ENCODE measurements at places on chromosomes 3 and 15.

- DNase-seq, result no peak
These were observed 33.9 kb upstream of the PLXNA1 start for GRCh38 chr3:126948980-126949535.

- DNase-seq, result no peak
These were observed 117.6 kb upstream of the UBP1 start for GRCh38 chr3:33557829-33558228.

GRCh38 chr15:42498212-42499068, 3.0 kb downstream of the SNAP23 start:
- no peak for DNase-seq

DNA sequence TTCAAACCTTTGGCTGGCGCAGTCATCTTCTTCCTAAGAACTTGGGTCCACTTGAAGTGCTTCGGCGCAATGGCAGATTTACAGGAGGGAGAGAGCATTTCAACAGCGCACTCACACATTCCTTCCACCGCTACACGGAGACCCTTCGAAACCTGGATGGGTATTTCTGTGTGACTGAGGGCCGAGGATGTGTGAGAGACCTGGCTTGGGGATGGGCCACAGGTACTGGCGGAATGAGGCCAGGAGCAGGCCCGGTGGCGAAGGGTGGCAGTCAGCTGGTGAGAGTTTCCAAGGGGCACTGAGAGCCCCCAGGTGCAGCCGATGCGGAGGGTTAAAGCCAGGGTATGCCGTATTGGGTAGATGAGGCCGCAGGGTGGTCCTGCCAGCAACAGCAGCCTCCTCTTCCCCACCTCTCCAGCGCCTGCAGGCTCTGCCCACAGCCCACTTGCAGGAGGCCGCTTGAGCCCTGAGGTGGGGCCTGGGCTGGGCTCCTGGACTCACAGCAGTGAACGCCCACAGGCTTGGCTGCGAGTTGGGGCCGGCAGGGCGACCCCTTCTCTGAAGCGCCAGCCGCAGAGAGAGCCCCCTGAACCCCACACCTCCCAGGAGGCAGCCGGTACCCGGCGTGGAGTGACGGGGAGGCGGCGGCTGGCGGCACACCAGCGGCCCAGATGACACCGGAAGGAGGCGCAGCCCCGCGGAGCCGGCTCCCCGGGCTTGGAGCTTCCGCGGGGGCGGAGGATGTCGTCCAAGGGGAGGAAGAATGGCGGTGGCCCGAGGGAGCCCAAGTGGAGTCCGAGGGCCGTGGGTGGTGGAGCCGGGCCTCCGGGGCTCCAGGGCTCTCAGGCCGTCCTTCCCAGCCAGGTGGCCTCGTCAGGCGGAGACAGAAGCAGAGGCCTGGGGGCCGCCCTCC, 166.5 kb downstream of the NSMCE3 start:
- no peak for DNase-seq

DNA sequence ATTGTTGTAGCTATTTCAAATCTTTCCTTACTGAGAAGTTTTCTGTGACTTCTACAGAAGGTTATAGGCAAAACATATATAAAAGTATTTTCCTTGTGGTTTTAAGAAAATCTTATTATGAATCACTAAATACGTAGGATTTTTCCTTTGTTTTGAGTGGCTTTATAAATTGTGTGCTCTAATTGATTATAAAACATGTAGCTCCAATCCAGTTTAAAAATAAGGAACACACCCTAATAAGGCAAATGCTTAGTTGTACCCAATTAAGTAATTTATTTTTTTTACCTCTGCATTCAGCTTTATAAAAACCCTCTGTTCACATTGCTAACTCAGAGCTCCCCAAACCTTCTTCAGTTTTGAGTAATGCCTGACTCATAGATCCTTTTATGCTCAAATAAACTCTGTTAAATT, 408.0 kb downstream of the NAALADL2 start:
- DNase-seq, result no peak

DNA sequence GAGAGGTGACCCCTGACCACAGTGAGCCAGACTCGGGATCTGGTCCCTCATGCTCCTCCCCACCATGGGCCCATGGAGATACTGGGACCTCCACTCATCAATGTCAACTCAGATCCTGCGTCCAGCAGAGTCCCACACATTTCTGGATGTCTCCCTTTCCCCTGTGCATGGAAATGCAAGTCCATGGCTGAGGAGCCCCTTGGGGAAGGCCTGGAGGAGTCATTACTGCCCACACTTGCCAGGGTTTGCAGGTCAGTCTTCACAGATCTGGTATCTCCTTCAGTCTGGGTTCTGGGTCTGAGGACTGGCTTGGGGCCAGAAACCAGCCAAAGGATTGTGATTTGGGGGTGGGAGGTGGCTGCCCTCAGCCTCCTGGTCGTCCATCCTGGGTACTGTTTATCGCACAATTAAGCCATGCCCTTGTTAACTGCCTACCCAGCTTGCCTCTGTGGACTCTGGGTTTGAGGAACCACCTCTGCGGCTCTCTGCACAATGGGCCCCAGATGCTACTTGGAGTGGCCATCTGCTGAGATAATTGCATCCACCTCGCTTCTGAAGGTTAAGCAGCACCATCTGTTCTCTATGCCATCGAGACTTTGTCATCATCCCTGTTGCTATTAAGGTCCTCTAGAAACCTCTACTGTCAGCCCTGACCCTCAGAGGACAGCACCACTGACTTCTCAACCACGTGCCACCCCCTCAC, 49.9 kb upstream of the KLF13 start:
- DNase-seq, result no peak

DNA sequence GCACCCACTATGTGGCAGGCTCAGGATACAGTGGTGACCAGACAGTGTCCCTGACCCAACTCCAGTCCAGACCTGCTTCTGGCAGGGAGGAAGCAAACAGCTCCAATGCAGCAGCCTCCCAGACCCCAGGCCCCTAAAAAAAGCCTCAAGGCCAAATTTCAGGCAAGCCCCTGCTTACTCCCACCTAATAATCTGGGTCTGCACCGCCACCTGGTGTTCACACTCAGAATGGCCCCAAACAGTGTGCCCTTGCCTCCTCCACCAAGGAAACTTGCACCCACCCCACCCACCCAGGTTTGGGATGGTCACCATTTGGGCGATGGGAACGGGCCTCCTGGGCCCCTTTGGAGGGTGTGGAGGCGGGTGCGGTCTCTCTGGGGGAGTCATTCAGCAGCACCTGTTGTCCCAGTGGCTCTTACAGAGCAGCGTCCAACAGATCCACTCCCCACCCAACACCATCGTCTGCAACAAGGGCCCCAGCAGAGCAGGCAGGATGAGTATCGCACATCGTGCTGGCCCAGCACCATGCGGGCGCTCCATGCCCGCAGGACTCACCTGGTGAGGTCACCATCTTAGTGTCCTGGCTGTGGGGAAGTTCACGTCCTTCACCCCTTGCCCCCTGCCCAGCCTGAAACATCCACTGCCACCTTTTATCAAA, 17.3 kb downstream of the C3orf18 start:
- peak; percentile 61 for DNase-seq

DNA sequence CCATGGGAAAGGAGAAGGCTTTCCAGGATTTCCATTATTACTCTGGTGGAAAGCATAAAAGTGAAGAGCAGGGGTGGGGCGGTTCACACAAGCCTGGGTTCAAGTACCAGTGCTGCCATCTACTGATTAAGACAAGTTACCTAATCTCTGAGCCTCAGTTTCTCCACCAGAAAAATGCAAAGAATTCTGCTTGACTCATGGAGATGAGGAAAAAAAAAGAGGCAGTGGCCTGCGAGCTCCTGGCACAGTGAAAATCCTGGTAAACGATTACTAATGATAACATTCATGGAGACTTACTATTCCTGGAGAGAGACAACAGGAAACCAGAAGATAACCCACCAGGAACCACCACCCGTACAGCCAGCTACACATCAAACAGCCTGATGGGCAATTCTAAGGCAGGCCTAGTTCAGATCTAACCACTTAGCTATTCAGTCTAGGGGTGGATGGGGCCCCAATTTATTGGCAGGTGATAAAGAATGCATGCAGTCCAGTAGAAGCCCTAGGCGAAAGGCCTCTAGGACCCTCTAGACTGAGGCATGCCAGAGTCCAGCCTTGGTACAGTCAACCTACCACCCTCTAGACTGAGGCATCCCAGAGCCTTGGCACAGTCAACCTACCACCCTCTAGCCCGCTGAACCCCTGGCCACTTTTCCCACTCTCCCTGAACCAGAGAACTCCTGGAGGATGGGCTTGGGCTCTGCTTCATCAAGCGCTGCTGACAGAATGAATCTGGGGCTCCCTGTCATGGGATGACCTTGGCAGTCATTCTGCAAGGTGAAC, 2.5 kb downstream of the AMOTL2 start:
- DNase-seq, result no peak

DNA sequence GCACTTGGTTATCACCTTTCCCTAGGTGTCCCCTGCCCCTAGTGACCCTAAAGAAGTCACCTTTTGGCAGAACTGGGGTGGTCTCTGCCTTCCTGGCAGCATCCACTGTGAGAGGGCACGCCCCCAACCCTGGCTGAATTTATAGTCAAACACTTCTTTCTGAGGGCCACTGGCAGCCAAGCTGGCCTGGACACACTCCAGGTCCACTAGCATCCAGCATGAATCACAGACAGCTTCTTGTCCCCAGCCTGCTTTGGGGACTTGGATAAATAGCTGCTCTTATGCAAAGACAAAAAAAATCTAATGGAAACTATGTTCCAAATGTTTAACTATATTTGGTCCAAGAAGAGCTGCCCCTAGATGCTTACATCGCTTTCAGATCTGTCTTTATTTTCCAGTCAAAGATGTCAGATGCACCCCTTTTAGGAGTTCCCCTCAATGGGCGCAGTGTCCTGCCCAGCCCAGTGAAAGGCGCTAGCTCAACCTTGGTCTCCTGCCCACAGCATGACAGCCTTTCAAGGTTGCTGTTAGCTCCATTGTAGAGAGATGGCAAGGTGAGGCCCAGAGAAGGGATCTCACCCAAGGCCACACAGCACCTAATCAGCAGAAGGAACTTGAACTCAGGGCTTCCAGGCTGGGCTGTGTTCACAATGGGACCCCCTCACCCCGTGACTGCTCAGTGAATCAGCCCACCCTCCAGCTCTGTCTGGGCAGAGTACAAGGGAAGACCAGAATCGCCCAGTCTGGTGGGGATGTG, 7.0 kb downstream of the RASL12 start:
- DNase-seq, result no peak

DNA sequence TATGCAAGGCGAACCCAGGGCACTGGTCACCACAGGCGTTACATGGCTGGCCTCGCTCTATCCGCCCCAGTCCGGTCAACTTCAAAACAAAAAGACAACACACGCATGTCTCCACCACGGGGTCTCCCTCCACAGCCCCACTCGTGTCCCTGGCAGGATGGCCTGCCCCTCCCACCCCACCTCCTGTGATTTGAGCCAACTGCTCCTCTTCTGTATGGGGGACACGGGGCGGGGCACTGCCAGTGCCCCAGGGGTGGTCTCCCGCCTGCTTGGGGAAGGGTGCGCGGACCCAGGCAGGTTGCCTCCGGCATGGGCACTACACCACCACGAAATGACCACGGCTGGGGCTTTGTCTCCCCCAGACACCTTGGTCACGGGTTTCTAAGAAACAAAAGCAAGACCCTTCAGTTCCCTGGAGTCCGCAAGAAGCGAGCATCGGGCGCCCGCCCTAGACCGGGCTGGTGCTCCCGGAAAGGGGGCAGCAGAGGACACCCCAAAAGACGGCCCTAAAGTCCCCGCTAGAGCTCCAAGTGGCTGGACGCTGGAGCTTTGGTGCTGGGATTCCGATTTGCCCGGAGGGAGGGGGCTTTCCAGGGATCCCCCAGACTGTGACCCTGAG, 219.3 kb upstream of the PRICKLE2 start:
- DNase-seq, result no peak

- no peak for DNase-seq
These were observed 61.6 kb downstream of the DIPK2A start for GRCh38 chr3:144033240-144033589.
